ENCODE measurements at places on chromosomes 12 and 14. TPM values are rescaled to one million over a fixed set of nuclear protein-coding genes. Genes with fewer than 3 reads are reported as not detected.

The SCN8A gene
- total RNA-seq: 12.7 TPM

The JDP2 gene
- 8.2 TPM for total RNA-seq

GRCh38 chr12:645563-646071 is 17.6 kb downstream of the NINJ2 start:
- DNase-seq: peak; percentile 46

DNA sequence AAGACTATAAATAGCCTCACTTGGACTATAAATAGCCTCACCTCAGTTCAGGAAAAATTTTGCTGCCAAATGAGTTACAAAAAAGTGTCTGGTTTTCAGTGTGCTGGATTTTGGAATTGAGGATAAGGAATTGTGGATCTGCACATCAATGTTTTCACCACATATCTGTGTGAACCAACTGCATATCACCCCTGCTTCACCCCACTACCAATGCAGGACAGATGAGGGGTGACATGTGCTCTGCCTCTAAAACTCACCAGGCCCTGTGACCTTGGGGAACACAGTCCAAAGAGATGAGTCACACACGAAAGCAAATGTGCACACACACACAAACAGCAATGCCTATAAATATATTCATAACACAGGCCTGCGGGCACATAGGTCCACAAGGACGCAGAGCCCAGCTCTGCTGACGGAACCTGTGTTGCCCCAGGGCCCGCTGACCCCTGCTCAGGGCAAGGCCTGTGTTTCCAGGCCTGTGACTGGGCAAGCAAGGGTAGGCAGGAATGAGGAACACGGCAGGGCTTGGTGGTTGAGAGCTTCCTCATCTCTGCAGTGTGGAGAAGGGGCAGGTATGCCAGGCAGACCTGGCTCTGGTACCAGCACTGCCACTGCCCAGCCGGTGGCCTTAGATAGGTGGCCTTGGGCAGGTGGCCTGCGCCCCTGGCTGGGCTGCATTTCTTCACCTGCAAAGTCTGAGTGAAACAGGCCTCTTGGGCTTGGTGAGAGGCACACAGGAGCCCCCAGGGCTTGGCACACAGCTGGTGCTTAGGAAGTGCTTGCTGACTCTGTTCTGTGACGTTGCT is 82.4 kb downstream of the ARL6IP4 start:
- DNase-seq: peak; percentile 82

GRCh38 chr12:23446746-23447145 is 502.7 kb downstream of the SOX5 start:
- no peak for DNase-seq
